Umbilical cord (tissue), 2 donors: ENCODE measurements at places on chromosomes 3 and 15. TPM values are rescaled to one million over a fixed set of nuclear protein-coding genes. Genes with fewer than 3 reads are reported as not detected.

DNA sequence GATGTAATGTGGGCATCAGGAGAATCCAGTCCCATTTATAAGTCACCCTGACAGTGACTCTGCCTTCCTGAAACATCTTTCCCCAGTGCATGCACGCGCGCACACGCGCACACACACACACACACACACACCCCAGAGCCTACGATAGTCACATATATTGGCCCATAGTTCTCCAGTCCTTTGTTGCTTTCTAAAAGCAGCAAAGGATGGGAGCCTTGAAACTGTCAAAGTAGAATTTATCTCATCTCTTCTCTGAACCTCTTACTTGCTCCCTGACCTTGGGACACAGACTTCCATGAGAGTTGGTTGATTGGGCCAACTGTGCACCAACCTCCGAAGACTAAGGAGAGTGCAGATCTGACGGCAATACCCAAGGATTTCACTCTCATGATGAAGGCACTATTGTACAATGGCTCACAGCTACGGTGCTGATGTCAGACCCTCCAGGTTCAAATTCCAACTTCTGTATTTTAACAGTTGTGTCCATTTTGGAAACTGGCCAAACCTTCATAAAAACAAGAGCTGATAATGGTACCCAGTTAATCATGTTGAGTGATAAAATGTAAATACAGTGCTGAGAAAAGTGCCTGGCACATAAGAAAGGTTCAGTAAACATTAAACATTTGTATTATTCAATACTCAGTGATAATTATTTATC lies 8.3 kb downstream of the CPA3 start:
- no peak for DNase-seq

The IL20RB gene
- 2.9 TPM for total RNA-seq

The CCR5 gene
- 2.2 TPM for total RNA-seq

DNA sequence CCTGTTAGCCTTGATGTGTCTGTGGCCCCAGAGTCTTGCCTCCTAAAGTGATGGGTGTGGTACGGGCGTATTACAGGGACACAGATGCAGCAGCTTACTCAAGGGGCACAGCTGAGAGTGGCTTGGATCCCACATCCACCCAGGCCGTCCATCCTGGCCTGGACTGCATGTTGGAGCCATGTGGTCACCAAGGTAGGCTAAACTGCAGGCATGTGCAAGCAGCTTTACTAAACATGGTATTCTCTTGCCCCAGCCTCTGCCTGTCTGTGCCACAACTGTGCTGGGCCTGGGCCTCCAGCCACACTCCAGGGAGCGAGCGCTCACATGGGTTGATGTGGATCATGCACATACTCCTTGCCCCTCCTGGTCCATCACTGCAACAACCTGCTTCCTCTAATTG lies 6.1 kb upstream of the GPR62 start:
- DNase-seq = no peak

The CMTM8 gene
- not detected for total RNA-seq

DNA sequence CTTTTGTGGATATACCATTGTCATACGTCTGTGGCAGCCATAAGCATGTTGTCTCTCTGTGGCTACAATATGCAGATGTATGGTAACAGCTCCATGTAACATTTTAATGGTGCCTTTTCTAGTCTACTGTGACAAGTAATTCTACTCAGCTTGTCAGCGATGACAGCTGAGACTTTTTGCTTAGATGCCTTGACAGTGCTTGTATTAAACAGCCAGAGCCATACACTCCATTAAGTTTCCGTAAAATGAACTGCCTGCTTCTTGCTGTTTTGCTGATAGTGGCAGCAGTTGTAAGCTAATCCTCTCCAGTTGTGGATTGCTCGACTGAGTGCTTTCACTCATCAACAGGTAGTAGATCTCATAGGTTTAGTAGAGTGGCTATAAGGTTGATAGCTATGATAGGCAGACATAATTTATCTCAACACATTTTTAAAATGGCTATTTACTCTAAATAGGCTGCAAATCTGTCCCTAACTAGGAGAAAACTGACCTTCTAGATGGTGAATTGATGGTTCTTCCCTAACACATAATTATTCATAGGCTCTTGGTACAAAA lies 260.2 kb upstream of the NAALADL2 start:
- DNase-seq = no peak

GRCh38 chr15:70204652-70205051 lies 106.9 kb upstream of the TLE3 start:
- DNase-seq = no peak
